ENCODE measurements at places on chromosomes 1 and 21.

- DNase-seq: peak; percentile 20
These were observed 29.8 kb upstream of the LRRC38 start for GRCh38 chr1:13543451-13544220.

GRCh38 chr1:43881415-43881814, 52.2 kb upstream of the ARTN start:
- peak; percentile 16 for DNase-seq

DNA sequence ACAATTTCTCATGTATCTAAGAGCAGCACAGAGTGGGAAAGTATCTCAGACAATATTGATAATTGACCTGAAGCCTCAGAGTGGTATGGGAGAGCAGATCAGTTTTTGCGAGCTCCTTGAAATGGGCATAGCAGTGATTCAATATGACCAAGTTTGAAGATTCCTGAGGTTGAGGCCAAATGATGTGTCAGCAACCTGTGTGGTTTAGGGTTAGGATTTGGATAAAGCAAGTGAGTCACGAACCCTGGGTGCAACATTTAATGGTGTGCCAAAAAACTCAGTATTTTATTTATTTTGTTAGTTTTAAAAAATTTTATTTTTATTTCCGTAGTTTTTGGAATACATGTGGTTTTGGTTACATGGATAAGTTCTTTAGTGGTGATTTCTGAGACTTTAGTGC, 92.5 kb upstream of the C21orf91 start:
- no peak for DNase-seq

DNA sequence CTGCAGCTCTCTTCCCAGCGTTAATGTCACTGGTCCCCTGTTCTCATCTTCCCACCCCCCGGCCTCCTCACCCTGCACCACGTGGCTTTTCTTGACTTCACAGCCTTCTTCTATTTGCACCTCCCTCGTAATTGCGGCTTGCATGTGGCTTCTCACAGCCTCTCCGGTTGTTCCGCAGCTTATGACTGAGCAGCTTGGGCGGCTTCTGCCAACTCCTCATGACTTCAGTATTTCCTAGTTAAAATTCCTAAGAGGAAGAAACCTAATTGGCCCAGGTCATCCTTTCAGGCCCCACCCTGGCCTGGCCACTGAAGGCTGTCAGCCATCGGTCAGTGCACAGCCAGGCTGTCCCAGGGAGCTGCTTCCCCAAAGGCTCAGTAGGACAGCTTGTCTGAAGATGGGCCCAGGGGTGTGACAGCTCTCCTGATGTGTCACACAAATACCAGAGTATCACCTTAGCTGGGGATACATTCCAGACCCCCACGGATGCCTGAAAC, 8.6 kb upstream of the RERE start:
- no peak for DNase-seq

- DNase-seq: peak; percentile 76
These were observed at the start of gene KCNC4 for GRCh38 chr1:110209715-110210603. TSS of gene KCNC4 (plus strand) at chr1:110210314. CDS start at chr1:110211500, 1,186 bp downstream.

DNA sequence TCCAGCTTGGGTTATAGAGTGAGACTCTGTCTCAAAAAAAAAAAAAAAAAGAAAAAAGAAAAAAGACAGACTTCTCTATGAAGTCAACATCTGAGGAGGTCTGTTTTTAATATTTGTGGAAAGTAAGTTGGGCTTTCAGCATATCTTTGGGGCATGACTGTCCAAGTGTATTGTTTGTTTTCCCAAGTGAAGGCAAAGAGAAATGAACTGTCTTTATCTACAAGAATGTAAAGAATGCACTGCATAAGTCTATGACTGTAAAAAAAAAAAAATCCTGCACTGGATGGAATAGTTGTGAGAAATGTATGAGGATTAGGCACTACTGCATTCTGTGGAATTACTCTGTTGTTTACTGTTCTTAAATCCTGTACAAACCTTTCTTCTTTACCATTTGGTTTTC, 45.6 kb upstream of the TMEM61 start:
- DNase-seq: peak; percentile 90

GRCh38 chr1:8203056-8203455, 114.9 kb upstream of the SLC45A1 start:
- no peak for DNase-seq

DNA sequence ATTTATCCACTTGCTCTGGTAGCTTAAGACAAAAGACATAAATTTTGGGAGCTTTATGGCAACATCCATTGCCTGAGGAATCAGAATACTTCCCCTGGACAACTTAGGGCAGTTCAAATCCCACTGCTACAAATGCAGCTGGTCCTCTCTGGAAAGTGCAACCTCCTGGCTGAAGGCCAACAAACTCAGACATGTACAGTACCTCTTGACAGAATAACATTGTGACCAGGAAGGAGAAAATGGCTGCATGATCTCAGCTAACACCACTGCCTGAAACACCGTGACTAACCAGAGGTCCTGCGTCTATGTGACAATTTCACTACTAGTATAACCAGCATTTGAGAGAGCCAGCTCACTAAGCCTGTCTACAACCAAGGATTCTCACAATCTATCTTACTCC, 218.9 kb downstream of the CRB1 start:
- no peak for DNase-seq

DNA sequence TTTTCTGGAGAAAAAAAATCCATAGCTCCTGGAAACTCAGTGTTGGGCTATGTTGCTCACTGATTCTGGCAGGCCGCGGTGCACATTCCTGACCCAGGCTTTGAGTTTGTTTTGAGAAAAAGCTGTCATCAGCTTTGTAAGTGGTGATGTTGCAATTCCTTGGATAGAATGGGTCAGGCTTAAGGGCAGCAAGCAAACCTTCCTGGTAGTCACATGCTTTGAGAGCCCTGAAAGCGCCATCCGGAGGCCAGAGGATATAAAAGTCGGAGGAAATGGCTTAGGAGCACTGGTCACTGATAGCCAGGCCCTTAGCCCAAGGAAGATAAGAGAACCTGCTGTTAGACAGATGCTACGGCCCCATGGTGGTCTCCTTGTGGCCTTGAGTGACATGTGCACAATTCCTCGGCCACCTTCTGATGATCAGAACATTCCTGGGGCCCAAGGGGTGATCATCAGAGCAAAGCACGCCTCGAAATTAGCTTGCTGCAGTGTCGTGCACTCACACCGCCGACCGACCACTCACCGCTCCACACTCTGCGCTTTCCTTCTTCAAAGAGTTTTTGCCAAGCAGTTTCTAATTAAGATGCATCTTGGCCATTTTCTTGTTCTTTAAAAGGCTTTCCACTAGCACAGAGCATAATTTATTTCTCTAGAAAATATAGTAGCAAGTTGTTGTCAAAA, 78.6 kb downstream of the MAN1C1 start:
- peak; percentile 86 for DNase-seq

DNA sequence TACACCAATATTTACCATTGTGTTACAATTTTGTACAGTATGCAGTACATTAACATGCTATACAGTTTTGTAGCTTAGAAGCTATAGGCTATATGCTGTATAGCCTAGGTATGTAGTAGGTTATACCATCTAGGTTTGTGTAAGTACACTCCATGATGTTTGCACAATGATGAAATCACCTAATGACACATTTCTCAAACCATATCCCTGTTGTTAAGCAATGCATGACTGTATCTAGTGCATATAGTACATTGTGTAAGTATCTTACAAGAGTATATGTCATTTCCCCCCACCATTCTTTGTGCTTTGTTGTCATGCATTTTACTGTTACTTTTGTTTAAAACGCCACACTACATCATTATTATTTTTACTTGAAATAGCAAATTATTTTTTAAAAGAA, 65.7 kb upstream of the RNF11 start:
- no peak for DNase-seq

DNA sequence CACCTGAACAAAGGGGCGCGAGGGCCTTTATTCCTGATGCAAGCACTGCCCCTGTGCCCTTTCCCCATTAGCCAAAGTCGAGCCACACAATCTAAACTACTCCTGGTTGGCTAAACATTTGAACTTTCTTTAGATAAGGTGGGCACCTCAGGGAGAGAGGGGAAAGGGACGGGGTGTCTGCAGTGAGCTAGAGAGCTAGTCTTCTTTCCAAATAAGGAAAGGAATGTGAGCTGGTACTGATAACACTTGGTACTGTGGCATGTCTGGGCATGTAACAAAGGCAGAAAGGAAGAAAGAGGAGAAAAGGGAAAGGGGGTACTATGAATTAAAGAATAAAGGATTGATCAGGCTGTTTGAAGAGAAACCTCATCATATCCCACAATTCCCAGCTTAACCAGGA, 62.8 kb downstream of the OVGP1 start:
- no peak for DNase-seq
